ENCODE measurements at places on chromosomes 16 and 17.

- no peak for DNase-seq
Measured at GRCh38 chr16:54503856-54504219, 217.3 kb upstream of the IRX3 start.

- DNase-seq, result no peak
Measured at GRCh38 chr17:73278465-73279453, 17.1 kb upstream of the CPSF4L start.

GRCh38 chr17:57747221-57748017 lies 2.3 kb upstream of the CCDC182 start:
- DNase-seq, result peak; percentile 53

GRCh38 chr16:683396-684070 lies 601 bp downstream of the JMJD8 start:
- DNase-seq, result no peak

- DNase-seq, result no peak
Measured at GRCh38 chr16:89691231-89691985, 4.9 kb downstream of the CDK10 start.

DNA sequence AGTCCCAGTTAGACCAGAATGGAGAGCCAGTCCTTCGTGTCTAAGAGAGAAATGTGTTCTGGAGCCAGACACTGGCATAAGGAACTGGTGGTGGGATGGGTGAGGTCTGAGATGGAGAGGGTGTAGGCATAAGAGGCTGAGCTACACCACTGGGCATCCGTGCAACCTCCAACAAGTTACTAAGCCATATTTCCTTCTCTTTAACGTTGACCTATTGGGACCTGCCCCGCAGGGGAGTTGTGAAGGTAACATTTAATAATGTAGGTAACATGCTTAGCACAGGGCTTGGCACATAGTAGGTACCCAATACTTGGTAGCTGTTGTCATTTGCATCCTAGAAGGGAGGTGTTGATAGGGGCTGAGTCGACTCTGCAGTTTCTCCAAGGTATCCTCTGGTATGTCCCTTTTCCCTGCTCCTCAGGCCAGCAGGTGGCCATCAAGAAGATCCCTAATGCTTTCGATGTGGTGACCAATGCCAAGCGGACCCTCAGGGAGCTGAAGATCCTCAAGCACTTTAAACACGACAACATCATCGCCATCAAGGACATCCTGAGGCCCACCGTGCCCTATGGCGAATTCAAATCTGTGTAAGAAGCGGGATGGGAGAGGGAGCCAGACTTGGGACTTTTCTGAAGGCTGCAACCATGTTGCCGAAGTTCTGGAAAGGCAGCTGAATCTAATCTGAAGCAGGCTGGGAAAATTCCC lies 1.2 kb downstream of the MAPK7 start:
- DNase-seq, result no peak

- DNase-seq, result no peak
Measured at GRCh38 chr17:79506150-79506870, 104.5 kb downstream of the RBFOX3 start.

GRCh38 chr16:10918294-10919002 lies 23.8 kb downstream of the DEXI start:
- DNase-seq, result peak; percentile 93
